Omental fat pad (tissue), 4 donors: ENCODE measurements at places on chromosomes 4 and X.

DNA sequence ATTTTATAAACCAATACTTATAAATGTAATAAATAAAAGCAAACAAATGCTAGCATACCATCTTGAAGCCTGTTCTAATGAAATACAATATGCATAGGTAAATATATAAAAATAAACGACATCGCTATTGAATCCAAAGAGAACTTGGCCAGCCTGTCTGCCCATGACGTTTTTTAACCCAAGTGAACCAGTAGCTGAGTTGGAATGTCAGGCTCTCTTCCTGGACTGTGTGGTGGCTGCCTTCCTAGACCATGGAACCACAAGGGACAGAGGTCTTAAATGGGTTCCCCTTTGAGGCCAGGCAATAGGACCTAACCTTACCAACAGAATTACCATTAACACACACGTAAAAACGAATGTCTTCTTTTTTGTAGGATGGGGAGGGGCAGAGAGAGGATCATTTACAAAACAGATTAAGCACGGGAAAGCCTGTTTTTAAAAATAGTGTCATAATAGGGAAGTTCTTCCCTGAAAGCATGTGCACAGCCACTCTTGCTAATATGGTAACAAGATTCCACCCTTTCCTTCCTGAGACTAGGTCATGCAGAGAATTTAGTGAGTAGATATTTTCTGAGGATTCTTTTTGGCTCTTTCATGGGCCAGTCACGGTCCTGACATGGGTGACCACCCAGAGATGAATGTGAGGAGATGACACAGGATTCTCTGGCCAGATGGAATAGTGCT is 69.4 kb upstream of the ACSL1 start:
- DNase-seq: no peak

DNA sequence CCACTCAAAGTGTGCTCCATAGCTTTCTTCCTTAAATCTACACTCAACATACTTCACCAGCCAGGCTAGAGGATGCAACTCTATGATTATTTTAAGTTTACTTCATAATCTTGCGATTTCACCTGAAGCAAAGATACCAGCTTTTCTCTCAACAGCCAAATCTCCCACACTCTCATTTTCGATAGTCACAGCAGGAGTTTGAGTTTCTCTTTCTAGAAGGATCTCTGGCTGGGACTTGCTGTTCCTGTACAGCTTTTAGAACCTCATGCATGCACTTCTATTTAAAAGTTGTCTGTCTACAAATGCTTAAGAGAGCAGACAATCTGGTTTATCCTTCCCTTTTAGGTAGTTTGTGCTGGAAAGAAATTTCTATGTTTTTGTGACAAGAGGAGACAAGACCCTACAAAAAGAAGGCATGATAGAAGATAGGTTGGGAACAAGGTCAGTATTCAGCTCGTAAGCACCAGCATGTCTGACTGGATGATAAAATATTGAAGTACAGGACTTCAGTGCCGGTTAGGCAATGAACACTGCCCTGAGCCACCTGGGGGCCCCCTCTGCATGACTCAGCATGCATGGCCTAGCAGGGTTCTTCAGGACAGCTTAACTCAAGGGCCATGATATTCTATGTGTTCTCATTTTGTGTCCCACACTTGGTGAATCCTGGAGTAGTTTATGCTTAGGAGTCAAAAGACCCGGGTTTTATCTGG is 65.6 kb downstream of the ATXN3L start:
- no peak for DNase-seq

GRCh38 chrX:15299941-15300851 is 15.2 kb downstream of the ASB11 start:
- DNase-seq: no peak

GRCh38 chrX:153520287-153520917 is 3.0 kb downstream of the ATP2B3 start:
- DNase-seq: no peak

DNA sequence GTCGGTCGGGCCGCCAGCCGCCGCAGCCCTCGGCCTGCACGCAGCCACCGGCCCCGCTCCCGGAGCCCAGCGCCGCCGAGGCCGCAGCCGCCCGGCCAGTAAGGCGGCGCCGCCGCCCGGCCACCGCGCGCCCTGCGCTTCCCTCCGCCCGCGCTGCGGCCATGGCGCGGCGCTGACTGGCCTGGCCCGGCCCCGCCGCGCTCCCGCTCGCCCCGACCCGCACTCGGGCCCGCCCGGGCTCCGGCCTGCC is 213 bp downstream of the NFKB1 start:
- no peak for DNase-seq

DNA sequence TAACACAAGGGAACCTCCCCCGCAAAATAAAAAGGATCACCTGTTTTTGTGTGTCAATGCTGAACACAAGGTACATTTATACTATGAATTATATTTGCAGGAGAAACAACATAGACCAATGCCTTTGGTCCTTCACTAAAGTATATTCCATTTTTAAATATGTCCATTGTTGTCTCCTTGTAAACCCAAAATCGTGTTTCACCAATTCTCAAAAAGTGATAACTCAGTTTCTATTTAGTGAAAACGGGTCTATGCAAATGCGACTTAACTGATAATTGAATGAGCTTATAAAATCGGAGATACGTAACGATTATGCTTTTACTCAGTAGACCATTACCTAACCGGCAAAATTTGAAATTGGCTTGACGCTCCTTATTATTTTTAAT is 2.1 kb downstream of the BRWD3 start:
- no peak for DNase-seq

DNA sequence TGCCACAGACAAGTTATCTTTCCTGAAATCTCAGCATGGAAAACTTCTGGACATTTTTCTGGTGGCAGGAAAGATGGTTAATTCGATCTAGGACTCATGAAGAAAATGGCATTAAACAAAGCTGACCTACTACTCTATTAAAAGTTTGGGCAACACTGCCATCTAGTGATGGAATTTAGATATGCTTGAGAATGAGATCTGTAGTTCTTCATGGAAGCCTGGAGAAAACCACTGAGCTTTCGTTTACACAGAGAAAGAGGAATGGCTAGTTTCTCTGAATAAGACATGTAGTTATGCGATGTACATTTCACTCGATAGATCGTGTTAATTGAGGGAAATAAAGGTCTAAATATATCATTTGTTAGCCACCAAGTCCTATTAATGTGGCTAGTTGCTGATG is 51.7 kb upstream of the CHRDL1 start:
- no peak for DNase-seq

GRCh38 chrX:96027407-96027806 is 657.2 kb upstream of the DIAPH2 start:
- no peak for DNase-seq

DNA sequence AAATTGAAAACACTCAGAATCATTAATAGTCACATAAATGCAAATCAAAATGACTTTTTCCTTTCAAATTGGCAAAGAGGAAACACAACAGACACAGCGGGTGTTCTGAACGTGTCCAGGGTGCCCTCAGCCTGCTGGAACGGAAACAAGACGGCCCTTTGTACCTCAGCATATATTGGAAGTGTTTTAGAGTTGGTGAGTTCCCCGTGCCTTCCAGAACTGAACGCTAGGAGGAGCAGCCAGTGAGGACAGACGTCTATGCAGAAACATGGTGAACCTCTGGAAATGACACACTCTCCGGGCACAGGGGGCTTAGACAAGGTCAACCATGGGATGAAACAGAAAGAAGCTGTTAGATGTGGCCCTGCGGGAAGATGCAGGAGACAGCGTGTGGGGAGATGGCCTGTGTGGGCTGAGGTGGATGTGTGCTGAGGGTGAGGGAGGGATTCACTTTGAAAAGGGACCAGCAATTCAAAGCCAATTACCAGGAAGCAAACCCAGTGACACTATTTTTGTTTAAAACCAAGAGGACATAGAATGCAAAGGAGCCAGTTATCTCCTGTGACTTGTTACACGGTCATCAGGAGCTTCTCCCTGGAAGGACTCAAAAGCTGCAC is 40.4 kb downstream of the RNF212 start:
- no peak for DNase-seq

DNA sequence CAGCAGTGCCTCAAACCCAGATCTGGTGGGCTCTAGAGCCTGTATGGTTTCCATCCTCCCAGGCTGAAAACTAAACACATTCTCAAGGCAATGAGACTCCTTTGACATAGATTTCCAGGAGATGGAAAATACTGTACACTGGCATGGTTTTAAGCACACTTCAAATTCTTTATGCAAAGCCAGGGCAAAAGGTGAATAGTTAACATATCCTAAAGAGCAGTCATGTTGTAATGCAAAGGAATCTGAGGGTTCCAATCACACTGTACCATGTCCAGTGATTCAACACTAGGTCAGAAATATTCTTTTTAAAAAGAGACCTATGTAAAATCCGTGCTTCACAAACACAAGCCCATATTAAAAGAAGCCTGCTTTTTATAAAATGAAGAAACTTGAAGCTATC is 195.3 kb downstream of the QDPR start:
- DNase-seq: no peak

DNA sequence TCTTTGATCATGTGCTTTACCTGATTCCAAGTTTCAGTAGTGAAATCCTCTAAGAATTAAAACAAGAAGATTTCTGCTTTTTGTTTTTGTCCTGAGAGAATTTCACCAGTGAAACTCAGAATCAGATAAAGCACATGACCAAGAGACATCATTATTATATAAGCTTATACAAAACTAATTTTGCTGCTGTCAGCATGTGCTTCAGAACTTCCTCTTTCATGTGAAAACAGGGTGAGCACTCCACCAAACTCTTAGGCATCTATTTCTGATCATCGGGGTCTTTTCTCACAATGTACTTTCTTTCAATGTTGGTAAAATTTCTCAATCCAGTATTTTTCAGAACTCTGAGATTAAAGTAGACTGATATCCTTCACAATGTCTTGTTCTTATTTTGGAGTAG is 152.1 kb downstream of the SLC39A8 start:
- no peak for DNase-seq

DNA sequence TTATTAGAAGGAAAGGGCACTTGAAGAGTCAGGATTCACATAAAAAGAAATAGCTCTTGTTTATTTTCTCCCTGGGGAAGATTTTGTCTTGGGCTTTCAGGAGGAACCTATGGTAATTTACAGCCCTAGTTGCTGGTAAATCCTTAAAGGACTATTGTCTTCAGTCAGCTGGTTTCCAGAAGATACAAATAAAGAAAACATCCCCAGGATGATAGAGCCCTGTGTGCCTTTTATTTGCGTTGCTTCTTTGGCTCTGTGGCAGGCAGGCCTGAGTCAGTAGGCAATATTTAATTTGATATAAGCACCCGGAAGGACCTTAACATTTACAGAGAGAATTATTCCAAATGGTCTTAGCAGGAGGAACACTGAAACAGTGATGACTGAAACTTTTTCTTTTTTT is 131.0 kb upstream of the SLC34A2 start:
- no peak for DNase-seq

GRCh38 chr4:155237567-155237966 is 29.1 kb downstream of the NPY2R start:
- DNase-seq: no peak

DNA sequence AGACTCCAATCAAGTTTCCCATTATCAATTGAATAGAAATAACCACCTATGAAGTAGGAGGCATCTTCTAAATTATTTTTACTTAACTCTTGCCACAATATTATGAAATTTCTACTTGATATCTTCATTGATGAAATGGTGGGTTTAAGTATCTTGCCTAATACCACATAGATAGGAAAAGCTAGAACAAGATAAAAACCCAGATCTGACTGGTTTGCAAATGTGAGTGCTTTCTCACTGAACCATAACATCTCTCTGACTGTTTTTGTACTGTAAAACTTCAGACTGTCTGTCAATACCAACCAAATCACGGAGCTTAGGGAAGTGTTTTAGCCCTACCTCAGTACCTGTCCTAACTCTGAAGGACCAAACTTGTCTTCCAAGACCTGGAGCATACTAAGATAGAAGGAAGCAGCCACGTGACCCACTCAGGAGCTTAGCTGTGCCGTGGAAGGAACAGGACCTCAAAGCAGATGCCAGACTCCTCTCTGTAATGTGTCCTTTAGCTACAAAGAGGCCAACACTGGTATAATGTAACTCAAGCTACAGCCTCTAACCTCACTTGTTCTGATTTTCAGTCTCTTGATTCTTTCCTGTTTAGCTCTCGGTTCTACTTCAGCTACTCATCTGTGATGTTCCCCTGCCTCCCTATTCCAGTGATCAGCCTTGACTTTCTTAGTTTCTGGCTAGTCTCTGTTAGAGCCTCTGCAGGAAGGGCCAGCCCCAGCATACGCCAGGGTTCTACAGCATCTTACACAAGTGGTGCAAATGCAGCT is 84.4 kb downstream of the LRP2BP start:
- DNase-seq: no peak

DNA sequence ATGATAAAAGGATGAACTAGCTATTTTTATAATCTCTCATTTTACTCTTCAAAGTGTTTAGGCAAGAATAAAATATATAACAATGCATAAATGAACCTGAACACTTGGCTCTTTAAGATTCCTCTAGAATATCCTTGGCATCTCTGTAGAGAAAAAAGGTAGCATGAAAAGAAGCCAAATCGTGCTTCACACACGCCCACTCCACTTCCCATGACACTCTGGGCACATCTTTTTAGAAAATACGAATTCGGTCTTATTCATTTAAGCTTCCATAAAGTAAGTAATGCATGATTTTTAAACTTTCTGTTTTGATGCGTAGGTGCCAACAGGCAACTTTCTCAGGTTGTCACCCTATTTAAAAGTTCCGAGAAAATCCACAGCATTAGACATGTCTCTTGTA is 73.6 kb upstream of the SORBS2 start:
- DNase-seq: no peak

DNA sequence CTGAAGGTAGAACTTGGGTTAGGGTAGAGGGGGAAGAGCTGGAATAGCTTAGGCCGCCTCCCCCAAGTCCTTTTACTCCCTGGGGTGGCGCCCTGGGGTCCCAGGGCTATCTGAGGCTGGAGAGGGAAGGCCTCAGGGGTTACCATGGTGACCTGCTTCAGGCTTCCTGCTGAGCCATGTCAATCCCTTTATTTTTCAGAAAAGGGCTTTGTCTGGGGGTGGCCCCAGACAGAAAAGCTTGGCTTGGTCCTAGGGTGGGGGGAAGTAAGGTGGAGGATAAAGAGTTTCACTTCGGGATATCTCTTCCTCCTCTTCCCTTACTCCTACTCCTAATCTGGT is 6.3 kb downstream of the EFNB1 start:
- DNase-seq: no peak

GRCh38 chr4:41129936-41130440 is 84.4 kb downstream of the APBB2 start:
- no peak for DNase-seq

DNA sequence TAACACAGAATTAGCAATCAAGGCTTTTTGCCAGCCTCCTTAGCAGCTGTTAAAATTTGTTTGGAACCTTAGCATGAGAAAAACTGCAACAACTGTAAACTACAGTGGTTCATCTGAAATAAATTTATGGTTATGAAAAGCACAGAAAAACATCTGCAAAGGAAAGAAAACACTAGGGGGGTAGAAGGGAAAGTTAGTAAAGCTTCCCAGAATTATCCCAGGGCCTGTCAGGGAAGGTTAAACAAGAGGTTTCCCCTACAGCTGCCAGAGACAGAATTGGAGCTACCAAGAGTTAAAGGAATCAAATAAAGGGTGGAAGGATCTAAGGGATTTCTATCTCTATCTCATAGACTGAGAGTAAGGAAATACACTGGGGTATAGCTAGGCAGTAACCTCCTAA is 234.7 kb upstream of the DIAPH2 start:
- no peak for DNase-seq
